Foreskin fibroblast (primary cell): ENCODE measurements at places on chromosomes 1 and 21.
A peak's percentile ranks its signal among the peaks of the same experiment; 100 is the strongest.

DNA sequence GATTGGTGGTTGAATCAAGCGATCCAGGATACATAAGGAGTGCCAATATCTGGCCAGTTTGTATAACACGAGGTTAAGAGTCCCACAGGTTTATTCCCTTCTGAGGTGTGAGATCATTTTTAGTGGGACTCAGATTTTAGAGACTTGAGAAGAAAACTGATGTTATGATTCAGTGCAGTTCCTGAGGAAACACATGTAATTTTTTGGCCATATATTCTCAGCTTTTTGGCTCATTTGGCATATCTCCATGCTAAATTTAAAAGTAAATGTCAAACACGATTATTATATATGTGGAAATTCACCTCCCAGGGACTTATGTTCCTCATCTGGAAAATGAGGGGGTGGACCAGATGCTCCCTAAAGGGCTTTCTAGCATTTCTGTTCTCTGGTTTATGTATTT lies 39.2 kb upstream of the SERBP1 start:
- DNase-seq: no peak

GRCh38 chr1:229434641-229435051 lies 752 bp upstream of the ACTA1 start:
- no peak for DNase-seq

GRCh38 chr1:33281554-33282303 lies 25.4 kb downstream of the ZNF362 start:
- DNase-seq: no peak

GRCh38 chr1:26005434-26006105 lies 7.7 kb upstream of the PAFAH2 start:
- DNase-seq: no peak

DNA sequence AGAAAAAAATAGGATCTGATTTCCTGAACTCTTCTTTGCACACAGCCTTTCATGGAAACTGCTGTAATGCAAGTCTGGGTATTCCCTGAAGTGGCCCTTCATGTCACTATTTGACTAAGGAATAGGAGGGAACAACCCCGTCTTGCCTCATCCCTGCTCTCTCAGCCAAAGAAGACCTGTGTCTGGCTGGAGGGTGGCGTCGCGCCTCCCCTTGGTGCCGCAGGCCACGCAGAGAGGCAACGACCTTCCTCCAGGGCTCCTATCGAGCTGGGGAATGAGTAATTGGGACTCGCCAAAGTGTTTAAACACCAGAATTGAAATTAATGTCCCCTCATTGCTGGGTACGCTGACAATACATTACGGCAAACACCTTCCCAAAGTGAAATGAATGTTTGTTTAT lies 129.8 kb downstream of the PBX1 start:
- DNase-seq: no peak

DNA sequence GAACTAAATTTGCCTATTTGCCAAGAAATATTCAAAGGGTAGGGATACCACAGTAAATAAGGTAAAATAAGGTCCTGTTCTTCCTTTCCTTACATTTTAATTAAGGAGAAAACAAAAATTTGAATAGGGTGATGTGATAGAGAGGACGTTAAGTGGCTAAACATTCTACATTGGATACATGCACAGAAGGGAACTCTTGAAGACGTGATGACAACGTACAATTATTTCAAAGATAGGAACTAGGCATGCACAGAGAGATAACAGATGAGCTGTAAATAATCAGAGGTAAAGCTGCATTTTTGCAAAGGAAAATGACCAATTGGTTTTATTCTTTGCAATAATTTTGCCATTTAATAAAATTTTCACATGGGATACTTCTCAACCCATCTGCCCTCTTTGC lies 69.7 kb downstream of the TRIM33 start:
- no peak for DNase-seq

DNA sequence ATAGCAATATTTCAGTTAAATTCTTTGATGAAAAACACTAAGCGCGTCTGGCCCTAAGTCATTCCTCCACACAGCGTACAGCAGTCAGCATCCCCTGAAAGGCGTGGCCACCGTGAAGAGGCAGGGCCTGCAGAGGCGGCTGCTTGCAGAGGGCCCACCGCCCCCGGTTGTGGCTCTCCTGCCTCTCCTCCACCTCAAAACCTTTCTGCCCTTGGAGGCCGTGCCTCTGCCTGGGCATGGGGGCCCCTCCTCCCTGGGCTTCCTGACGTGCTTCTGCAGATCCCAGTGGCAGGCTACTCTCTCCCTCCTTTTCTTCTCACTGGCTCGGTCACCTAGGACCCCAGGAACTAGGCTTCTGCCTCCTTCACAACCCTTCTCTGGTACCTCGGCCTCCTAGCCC lies 16.2 kb downstream of the CLSTN1 start:
- no peak for DNase-seq

- no peak for DNase-seq
Measured at GRCh38 chr1:174569240-174569639, 121.5 kb downstream of the GPR52 start.

DNA sequence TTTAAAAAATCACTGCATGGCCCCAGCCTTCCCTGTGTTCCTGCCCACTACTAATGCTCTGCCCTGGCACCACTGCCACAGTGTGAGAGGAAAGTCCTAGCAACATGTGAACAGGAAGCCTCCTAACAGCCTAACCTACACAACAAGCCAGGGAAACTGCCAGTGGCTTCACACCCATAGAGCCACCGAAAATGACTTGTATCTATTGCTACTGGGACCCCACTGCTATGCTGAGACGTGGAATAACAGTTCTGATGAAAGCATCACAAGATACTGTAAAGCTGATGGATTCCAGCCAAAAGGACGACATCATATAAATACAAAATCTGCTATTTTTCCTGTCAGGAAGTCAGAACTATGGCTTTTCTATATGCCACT lies 74.9 kb downstream of the JAK1 start:
- DNase-seq: peak; percentile 47

- no peak for DNase-seq
Measured at GRCh38 chr21:25513810-25514209, 93.5 kb downstream of the MRPL39 start.

GRCh38 chr1:52601991-52602855 lies at the start of gene GPX7:
Gene GPX7, plus strand, starts transcription at chr1:52602371. Its CDS starts 39 bp downstream, at chr1:52602410.
- DNase-seq: peak; percentile 36

- DNase-seq: peak; percentile 62
Measured at GRCh38 chr1:78722947-78723346, 73.3 kb downstream of the IFI44 start.

- no peak for DNase-seq
Measured at GRCh38 chr1:48570568-48570967, 98.6 kb upstream of the SPATA6 start.

DNA sequence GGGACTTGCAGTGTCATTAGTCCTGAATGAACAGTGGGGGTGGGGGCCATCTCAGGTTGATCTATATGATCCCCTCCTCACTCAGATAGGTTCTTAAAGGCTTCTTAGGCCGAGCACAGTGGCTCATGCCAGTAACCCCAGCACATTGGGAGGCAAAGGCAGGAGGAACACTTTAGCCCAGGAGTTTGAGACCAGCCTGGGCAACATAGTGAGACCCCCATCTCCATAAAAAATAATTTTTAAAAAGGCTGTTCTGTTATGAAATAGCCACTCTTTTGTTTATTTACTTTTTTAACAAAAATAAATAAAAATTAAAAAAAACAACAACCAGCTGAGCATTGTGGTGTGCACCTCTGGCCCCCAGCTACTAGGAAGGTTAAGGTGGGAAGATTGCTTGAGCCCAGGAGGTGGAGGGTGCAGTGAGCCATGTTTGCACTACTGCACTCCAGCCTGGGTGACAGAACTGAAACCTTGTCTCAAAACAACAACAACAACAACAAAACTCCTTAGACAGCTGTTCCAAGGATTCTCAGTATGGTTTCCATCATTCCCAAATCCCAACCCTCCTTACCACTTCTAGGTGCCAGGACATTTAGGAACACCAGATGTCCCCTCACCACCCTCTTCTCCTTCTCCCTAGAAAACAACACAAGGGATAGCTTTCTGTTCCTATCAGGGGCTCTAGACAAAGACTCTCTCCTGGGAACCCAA lies 2.0 kb upstream of the TRAPPC3 start:
- DNase-seq: no peak

DNA sequence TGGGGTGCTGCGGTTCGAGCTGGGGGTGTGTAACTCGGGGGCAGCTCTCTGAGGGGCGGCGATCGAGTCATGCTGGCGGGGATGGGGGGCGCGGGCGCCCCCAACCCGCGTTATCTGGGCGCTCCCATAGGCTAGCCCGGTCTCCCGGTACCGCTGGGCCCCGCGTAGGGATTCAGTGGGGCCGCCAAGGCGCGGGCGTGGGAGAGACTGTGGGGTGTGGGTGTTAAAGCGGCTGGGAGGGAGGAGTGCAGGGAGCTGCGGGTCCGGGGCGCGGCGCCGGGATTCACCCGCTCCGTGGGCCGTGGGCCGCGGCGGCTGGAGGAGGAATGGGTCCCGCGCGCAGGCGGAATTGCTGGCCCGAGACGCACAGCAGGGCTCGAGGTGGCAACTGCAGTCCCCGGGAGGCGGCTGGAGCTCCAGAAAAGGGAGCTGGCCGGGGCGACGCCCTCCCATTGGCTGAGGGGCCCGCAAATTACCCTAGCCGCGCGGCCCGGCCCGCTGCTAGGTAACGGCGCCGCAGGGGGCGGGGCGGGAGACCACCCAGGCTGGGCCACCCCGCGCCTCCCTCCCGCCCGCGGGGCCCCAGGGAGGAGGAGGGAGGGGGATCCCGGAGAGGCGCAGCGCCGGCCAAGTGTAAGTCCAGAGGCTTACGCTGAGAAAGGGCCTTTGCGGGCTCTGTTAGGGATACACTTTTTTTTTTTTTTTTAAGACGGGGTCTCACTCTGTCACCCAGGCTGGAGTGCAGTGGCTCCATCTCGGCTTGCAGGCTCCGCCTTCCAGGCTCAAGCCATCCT lies at the start of gene PTCH2:
PTCH2 (minus strand) TSS at position 392 of the 794 bp plus-strand sequence; CDS start at position 71, 321 bp downstream.
- peak; percentile 77 for DNase-seq

- DNase-seq: no peak
Measured at GRCh38 chr1:74467786-74468377, 44.5 kb downstream of the LRRC53 start.

DNA sequence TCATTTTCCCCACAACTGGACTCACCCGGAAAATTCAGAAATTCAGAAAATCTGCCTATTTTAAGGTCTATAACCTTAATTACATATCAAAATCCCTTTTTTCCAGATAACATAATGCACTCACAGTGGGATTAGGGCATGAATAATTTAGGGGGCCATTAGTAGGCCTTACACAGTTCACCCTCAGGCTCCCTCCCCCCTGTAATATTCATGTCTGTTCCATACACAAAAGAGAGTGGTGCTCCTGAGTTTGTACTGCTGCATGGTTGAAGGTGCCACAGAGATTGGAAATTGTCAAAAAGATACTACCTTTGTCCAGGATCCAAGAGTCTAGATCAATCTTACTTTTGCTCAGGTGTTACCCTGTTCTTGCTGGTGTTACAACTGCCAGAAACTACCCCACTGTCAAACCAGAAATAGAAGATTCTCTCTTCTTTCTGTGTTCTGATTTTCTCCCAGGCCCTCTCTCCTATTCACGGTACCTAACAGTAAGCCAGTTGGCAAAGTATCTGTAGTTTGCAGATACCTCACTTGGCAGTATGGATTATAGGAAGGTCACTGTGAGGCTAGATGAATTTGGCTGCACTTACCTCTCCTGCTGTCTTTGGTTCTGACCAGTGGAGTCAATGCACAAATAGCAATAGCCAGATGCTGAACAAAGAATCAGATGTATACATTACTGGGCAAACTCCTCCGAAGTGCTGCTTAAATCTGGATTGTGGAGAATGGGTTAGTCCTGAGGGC lies 53.2 kb downstream of the C1orf198 start:
- no peak for DNase-seq

GRCh38 chr1:204651843-204652421 lies 33.6 kb downstream of the LRRN2 start:
- DNase-seq: no peak

DNA sequence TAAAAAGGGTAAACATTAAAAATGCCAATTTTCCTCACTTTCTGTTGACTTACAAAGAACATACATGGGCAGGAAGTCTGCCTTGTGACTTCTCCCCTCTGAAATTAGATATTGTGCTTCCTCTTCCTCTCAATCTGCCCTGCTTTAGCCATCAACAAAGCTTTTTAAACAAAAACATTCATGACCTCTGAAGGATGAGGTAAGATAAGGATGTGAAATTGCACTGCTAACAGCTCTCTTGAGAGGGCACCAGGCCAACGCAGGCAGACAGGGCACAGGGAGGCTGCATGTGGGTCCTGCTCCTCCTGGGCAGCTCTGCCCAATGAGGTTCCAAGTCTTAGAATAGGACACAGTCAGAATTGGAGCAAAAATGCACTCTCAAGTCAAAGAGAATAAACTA lies 62.1 kb downstream of the DEGS1 start:
- DNase-seq: peak; percentile 72

- DNase-seq: no peak
Measured at GRCh38 chr21:42165901-42166300, 53.0 kb upstream of the ABCG1 start.

DNA sequence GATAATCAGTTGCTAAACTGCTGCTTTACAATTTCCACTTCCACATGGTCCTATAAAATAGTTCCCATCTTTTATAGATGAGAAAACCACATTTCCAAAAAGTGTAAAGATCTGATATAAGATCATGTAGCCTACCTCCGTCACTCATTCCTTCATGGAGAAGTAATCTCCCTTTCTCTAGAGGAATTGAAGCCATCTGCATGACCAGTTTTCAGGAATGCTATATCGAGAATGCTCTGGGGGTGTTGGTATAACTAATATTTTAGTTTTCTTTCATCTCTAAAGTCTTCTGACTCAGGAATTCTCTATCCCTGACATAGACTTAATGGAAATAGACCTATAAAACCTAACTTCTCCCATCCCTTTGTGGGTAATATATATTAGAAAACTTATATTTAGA lies 173.0 kb upstream of the UBE2U start:
- DNase-seq: no peak

GRCh38 chr1:230124186-230125128 lies 57.4 kb downstream of the GALNT2 start:
- no peak for DNase-seq

DNA sequence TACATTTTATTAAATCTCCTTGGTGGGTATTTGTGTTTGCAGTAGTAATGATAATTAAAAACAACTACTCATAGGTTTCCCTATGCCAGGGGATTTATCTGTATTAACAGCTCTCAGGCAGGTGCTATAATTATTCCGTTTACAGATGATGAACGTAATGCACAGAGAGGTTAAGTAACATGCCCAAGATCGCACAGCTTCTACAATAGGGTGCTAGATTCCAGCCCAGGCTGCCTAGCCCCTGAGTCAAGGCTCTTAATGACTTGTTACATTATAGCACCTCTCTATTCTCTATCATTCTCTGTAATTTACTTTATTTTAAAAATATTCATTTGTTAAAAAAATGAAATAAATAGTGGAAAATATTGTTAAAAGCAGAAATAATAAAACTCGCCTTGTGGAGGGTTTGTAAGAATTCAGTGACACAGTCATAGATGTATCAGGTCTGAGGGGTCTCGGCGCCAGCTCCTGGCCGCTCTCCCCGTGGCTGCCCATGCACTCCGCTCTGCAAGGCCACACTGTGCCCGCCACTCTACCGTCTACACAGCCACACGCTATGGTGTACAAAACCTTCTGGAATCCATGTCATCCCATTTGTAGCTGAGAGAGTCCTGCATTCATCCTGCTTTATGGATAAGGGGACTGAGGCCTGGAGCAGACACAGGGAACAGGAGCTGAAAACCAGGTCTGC lies 562.2 kb downstream of the MATN1 start:
- no peak for DNase-seq
